ENCODE measurements at places on chromosomes 7 and 10.

DNA sequence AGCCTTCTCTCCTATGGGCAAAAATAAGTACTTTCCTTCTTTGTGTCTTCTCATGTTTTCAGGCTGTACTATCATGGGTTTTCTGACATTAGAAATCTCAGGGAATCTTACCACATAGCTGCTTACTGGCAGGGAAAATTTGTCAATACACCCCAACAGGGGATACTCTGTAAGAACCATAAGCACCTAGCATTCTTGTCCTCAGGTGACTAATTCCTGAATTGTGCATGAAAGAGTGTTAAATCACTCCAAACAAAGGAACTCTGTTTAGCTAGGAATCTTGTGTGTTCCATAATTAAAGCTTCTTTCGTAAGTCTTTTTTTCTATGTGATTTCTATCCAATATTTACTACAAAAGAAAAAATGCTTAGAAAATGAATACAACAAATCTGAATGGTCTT, 206.7 kb upstream of the POT1 start:
- DNase-seq, result no peak

DNA sequence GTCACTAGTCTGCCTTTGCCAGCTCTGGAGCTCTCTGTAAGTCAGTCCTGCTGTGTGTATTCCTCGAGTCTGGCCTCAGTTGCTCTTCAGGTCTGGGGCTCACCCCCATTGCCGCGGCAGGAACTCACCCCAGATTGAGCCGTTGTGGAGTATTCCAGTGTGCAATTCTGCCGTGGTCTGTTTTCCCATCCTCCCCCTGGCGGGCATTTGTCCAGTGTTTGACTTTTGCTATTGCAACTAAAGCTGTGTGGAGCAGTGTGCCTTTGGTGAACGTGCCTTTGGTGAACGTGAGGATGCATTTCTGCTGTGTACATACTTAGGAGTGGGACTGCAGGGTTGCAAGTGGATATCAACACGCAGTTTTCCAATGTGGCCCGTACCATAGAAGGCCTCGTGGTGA, 134.5 kb downstream of the FAM53B start:
- no peak for DNase-seq

- DNase-seq, result no peak
Measured at GRCh38 chr10:35498693-35499092, 106.4 kb upstream of the GJD4 start.

GRCh38 chr7:44395067-44395466, 69.7 kb upstream of the CAMK2B start:
- DNase-seq, result no peak

GRCh38 chr10:125123476-125124114, 36.8 kb downstream of the CTBP2 start:
- peak; percentile 93 for DNase-seq

GRCh38 chr7:132544025-132544424, 32.2 kb downstream of the PLXNA4 start:
- DNase-seq, result no peak

DNA sequence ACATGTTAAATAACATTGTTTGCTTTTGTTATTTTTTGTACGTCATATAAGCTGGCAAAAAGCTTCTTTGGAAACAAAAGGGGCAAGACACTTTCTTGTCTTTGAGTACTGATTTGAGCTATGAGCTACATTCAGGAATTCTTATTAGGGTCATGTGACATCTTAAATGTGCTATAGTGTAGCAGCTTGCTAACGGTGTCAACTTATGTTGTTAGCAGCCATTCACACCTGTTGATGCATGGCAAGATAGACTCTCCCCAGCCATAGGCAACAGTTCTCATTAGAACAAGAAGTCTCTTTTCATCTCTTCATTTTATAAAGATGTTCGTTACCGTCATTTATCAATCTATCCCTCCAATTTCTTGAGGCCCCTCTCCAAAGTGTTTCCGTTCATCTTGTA, 213.7 kb downstream of the CSTF2T start:
- no peak for DNase-seq

DNA sequence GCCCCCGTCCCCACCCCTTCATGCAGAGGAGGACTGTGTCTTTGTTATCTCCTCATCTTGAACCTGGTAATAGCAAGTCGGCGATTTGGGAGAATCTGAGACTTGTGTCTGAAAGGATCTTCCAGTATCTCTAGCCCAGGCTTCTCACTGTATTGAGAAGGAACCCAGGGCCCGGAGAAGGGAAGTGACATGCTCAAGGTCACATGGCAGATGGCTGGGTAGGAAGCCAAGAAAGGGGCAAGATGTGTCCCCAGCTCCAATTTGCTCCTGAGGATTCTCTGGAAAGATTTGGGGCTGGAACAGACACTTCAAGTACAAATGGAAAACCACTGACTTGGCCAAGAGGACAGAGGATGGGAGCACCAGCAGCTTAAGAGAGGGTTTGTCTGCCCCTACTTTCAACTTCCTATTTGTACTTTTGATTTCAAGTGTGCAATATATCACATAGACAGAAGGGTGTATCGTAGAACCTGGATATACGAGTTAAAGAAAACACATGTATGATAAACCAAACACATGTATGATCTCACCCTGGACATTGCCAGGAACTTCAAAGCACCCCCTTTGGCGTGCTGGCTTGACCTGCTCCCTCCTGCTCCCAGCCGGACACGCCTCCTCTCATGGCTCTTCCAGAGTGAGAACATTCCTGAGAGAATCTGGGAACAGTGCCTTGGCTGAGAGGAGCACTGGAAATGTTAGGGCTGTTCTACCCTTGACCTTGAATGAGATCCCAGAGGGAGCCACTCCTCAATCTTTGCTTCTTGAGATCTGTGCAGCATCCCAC, 79.7 kb downstream of the CDH23 start:
- DNase-seq, result no peak

DNA sequence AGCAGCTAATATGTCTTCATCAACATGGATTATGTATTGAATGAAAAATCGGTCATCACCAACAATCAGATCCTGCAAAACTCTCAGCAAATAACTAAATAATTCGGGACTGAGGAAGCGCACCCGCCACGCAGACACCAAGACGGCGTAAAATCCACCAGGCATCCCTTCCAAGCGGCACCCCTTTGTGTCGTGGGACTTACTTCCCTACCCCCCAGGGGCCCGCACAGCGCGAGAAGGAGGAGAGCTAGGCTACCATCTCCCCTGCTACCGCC, 721 bp downstream of the ARL3 start:
- no peak for DNase-seq

DNA sequence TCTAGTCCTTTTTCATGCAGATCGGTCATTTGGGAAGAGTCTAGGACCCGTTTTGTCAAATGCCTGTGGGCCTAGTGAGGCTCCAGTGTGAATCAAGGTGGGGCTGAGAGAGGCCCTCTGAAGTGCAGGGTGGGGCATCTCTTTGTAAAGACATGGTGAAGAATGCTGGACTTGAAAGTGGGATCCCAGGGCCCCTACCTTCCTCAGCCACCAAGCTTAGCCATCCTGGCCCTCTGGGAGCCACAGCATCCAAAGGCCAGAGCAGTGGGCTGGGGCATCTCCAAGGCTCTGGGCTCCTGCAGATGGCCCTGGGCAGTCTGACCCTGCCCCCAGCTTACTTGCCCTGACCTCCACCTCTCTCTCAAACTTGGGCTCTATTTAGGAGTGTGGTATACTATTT, 78.5 kb downstream of the ADCY1 start:
- no peak for DNase-seq

- DNase-seq, result no peak
Measured at GRCh38 chr7:84389242-84389641, 194.7 kb upstream of the SEMA3A start.

DNA sequence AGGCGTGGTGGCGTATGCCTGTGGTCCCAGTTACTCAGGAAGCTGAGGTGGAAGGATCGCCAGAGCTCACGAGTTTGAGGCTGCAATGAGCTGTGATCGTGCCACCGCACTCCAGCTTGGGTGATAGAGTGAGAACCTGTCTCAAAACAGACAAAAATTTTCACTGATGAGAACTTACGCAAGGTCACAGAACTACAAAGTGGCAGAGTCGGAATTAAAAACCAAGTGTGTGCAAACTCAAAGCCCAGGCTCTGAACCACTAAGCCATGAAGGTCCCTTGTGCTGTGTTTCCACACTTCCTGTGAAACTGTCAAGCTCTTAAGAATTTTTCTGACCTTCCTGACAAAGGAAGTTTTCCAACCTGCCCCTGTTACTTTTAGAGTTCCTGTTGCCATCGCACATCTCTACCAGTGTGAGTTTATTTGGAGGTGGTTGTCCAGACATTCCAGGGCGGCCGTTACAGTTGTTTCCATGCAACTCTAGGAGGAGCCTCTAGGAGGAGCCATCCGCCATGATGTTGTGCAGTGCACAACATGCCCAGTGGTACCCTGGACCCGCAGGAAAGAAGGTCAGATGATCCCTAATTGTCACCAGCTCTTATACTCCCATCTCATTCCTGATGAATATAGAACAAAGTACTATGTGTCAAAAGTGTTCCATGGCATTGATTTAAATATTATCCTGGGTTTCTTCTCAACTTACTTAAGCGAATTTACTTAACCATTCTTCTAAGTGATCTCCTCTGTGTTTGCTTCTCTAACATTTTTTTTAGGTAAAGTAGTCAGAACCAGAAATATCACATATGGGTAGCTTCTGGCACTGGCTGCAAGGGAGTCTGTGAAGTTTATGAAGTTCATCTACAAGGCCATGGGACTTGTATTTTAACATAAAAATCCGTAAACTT, 49.0 kb upstream of the LYZL1 start:
- DNase-seq, result no peak

- DNase-seq, result no peak
Measured at GRCh38 chr10:69057261-69057950, 30.5 kb upstream of the SRGN start.

- no peak for DNase-seq
Measured at GRCh38 chr10:34006471-34006870, 672.0 kb upstream of the NRP1 start.

GRCh38 chr7:26153823-26154783, 2.1 kb downstream of the NFE2L3 start:
- peak; percentile 79 for DNase-seq

DNA sequence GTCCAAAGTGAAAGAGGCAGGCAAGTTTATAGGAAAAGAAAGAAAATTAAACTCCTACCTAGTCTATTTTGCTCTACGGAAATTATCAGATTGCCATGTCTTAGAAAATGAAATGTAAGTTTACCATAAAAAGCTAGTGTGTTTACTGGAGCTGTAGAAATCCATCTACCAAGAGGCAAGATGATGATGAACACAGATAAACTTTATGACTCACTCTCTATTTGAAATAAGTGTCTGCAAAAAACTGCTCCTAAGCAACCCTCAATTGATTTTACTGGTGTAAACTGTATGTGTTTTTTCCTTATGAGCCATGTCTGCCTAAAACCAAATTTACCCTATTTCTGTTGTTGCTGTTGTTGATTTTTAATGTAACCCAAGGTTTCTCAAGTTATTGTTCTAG, 73.8 kb upstream of the TMEM106B start:
- DNase-seq, result no peak

- no peak for DNase-seq
Measured at GRCh38 chr7:121873289-121874194, 581 bp downstream of the PTPRZ1 start.

DNA sequence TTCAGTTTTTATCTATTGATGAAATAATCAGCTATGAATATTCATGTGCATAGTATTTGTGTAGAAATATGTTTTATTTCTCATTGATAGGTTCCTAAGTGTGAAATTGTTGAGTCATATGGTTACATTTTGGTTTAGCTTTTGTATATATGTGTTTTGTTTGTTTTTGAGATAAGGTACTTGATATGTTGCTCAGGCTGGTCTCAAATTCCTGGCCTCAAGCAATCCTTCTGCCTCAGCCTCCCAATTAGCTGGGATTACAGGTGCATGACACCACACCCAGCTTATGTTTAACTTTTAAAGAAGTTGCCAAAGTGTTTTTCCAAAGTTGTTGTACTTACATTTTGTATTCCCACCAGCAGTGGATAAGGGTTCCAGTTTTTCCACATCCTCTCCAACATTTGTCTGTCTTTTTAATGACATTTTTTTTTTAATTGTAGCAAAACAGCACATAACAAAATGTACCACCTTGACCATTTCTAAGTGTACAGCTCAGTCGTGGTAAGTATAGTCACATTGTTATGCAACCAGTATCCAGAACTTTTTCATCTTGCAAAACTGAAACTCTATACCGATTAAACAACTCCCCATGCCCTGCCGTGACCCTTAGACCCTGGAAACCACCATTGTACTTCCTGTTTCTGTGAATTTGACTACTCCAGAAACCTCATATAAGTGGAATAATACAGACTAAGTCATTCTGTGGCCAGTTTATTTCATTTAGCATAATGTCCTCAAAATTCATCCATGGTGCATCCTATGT, 12.6 kb upstream of the UBE2D1 start:
- peak; percentile 55 for DNase-seq

DNA sequence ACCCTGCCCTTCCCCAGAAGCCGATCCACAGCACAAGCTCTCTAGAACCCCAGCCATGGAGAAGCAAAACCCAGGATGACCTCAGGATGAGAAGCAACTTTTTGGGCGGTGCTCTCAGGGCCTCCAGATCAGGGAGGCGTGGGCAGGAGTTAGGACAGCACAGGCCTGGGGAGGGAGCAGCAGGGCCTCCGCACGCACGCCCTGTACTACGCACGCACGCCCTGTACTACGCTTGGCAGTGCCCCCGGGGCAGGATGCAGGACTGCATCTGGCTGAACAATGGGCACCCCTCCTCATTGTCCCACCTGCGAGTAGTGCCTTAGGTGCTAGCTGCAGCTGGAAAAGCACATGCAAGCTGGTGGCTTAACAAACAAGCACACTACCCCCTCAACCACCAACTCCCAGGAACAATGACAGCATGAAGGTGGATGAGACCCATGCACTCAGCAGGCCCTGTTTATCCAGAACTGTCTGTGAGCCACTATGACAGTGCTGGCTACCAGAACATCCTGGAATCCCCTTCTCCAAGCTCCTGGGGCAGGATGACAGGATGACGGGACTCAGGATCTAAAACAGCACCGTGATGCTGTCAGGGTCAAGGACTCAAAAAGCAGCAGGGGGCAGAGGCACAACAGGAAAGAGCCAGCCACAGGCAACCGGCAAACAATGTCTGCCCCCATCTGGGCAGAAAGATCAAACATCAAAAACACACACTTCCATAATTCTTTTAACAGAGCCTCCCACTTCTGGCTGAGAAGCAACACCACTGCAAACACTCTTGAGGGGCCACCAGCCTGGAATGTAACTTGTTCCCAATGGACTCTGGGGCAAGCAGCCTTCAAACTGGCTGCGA, 11.8 kb downstream of the PODXL start:
- DNase-seq, result no peak

DNA sequence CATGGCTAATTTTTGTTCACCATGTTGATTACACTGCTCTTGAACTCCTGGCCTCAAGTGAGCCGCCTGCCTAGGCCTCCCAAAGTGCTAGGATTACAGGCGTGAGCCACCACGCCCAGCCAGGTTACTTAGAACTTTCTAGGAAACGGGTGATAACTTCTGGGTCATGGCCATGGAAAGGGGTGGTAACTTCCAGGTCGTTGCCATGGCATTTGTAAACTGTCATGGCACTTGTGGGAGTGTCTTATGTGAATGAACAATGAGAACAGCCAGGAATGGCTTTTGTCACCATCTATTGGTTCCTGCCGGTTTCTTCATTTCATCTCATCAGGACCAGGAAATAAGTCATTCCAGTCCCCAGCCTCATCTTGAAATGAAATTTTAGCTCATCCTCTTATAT, 120.9 kb downstream of the SLC16A9 start:
- no peak for DNase-seq

- peak; percentile 87 for DNase-seq
Measured at GRCh38 chr10:113854013-113854760, at the start of the genes DCLRE1A and NHLRC2. Gene DCLRE1A (minus strand): TSS chr10:113854082. CDS start chr10:113853182, 900 bp downstream. Gene NHLRC2 (plus strand): TSS chr10:113854661. CDS start chr10:113854873, 212 bp downstream.

GRCh38 chr7:128881458-128882125, 18.9 kb downstream of the ATP6V1F start:
- no peak for DNase-seq

Measured in colonic mucosa (tissue), 4 donors.